ENCODE measurements at places on chromosomes 2 and 18. TPM values are rescaled to one million over a fixed set of nuclear protein-coding genes. Genes with fewer than 3 reads are reported as not detected.

DNA sequence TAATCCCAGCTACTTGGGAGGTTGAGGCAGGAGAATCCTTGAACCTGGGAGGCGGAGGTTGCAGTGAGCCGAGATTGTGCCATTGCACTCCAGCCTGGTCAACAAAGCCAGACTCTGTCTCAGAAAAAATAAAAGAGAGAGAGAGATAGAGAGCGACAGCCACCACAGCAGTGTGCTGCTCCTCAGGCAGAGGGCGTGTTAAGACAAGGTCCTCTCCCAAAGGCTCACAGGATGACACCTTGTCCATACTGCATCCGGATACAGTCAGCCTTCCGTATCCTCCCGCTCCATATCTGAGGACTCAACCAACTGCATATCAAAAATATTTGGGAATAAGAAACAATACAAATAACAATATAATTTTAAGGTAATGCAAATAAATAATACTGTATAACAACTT, 20.1 kb downstream of the ARL4C start:
- DNase-seq = no peak

- no peak for DNase-seq
Measured at GRCh38 chr2:181750305-181750704, 70.0 kb upstream of the NEUROD1 start.

GRCh38 chr18:73023975-73024374, 156.2 kb upstream of the NETO1 start:
- no peak for DNase-seq

DNA sequence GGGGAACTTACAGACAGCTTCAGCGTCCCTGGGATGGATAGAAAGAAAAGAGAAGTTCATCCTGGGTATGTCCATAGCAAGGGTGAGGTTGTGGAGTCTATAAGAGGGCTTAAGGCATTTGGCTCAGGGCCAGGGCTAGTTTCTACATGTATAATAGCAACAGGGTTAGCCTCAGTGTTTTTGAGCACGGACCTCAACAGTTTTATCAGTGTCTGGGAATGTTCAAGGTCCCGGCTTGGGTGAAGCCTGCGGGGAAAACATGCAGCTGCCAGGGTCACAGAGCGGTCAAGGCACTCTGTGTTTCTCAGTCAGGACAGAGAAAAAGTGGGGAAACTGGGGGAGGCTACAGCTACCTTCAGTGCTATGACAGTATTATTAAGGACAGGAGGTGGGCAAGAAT, 427.7 kb upstream of the HS6ST1 start:
- no peak for DNase-seq

GRCh38 chr2:232481322-232482140, 6.1 kb downstream of the ECEL1 start:
- DNase-seq = no peak

DNA sequence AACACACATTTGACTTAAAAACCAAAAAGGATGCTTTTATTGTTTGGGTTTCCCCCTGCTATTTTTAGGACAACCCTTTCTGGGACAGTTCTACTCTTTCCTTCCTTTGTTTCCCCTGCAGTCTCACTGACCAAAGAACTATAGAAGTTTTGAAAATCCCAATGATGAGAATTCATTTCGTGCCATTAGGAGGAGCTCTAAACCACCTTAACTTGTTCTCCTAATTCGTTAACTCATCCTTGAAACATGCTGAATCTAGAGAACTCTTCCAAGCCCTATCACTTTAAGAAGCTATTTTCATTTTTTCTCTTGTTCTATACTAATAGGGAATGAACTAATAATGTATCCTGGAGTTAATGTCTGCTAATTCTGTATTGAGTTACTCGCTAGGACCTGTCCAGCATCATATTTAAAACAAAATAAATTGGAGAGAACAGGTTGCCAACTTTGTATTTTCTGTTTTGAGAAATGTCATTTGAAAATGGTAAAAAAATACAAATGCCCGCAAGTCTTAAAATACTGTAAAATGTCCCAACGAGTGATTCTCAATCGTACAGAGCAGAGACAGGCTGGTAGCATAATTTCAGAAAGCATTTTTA, 62.9 kb downstream of the AFTPH start:
- no peak for DNase-seq

DNA sequence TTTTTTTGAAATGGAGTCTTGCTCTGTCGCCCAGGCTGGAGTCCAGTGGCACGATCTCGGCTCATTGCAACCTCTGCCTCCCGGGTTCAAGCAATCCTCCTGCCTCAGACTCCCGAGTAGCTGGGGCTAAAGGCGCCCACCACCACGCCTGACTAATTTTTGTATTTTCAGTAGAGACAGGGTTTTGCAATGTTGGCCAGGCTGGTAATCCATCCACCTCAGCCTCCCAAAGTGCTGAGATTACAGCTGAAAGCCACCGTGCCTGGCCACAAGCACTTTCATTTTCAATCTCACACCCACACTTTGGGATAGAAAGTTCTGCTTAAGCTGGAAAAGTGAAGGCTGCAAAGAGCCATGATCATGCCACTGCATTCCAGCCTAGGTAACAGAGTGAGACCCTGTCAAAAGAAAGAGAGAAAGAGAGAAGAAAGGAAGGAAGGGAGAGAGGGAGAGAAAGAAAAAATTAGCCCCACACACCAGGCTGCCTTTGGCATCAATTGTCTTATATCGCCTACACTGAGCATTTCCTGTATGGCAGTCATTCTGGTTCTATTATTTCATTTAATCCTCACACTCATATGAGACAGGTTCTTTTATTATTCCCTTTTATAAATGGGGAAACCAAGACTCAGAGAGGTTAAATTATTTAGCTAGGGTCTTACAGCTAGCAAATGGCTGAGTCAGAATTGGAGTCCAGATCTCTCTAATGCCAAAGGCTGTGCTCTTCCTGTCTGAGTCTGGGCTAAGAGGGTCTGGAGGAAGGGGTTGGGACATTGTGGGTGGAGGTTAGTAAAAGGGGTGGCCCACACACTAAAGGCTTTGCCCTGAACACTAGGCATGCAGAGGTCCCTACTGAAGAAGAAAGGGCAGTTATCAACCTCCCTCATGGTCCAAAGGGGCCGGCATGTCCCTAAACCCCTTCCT, 37.9 kb upstream of the PKDCC start:
- no peak for DNase-seq

- no peak for DNase-seq
Measured at GRCh38 chr2:111201214-111201613, 80.5 kb downstream of the BCL2L11 start.

- peak; percentile 19 for DNase-seq
Measured at GRCh38 chr18:23053776-23054457, 81.4 kb upstream of the CABLES1 start.

GRCh38 chr2:58918141-58918540, 677.0 kb upstream of the FANCL start:
- DNase-seq = no peak

- DNase-seq = no peak
Measured at GRCh38 chr2:80323610-80324009, 19.1 kb upstream of the LRRTM1 start.

DNA sequence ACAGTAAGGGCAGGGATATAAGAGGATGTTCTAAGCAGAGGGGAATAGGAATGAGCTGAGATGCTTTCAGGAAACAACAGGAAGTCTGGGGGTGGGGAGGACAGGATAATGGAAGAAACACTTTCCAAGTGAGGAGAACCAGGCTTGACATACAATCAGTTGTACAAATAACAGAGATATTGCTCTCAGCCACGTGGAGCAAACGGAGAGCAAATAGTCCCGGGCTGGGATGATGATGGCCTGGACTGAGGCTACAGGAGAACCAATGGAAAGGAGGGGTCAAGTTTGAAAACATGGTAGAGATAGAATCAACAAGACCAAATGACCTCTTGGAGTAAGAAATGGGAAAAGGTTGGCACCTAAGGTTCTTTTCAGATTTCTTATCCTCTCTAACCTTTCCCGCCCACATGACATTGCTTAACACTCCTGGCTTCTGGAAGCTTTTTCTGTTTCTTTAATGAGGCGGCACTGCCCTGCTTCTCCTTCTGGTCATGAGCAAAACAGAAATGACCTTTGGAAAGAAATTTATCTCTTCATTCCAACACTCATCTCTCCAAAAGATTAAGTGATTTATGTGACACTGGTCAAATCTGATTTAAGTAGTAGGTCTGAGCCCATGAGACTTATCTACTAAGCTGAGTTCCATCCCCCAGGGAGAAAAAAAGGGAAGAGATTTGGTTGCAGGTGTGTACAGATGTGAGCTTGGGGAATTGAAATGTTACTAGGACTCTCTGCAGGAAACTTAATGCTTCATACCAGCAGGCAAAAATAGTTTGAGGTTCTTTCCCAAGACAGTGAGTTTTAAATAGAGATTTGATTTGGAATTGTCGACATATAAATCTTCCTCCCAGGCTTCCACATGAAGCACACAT, 442.9 kb upstream of the HNRNPA3 start:
- no peak for DNase-seq

GRCh38 chr2:18178736-18179349, 300.4 kb downstream of the KCNS3 start:
- DNase-seq = no peak

- no peak for DNase-seq
Measured at GRCh38 chr2:158518084-158518483, 61.3 kb downstream of the PKP4 start.

The GREB1L gene
- total RNA-seq = 11.0 TPM

The NFATC1 gene
- 4.5 TPM for total RNA-seq

The NYAP2 gene
- not detected for total RNA-seq
